Right renal pelvis (tissue), 4 donors: ENCODE measurements at places on chromosomes 3 and 15.

DNA sequence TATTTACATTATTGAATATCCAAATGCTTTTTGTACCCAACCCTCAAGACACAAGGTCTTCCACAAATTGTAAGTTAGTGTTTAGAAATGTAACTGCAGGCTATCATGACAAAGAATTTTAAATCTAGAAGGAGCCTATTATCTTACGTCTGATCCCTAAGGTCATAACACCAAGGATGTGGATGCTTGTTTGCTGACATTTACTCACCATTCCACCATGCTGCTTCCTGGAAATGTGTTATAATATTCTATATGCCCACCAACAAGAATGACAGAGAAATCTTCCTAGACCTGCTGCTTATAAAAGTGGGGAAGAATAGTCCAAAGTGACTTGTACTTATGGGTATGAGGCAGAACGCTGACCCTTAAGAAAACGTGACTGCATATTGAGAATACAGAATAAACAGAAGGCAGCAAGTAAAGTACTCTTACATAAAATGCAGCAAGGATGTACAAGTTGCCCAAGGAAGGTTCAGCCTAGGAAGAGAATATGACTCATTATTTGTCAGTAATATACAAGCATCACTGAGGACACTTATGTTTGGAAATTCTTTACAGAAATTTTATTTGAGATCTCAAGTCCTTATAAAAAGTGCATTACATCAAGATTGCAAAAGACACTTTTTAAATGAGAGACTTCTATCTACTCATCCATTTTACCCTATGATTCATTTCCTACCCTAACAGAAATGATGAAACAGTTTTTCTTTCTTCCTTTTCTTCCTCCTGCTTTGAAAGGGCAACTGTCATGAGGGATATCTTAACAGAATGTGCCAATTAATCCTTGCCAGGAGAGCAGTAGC is 59.6 kb downstream of the ESYT3 start:
- DNase-seq: no peak

DNA sequence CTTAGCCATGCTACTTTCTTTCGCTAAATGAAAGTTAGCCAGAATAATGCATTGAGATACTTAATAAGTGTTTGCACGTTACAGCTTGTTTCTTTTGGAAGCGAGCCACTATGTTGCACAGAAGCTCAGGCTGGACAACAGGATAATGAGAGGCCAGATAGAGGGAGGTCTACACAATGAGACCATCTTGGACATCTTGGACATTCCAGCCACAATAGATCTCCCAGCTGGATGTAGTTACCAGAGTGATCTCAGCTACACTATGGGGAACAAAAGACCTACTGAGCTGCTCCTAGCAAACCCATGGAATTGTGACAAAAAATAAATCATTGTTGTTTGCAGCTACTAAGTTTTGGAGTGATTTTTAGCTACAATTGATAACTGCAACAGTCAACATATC is 540.1 kb upstream of the SEMA6D start:
- DNase-seq: no peak

DNA sequence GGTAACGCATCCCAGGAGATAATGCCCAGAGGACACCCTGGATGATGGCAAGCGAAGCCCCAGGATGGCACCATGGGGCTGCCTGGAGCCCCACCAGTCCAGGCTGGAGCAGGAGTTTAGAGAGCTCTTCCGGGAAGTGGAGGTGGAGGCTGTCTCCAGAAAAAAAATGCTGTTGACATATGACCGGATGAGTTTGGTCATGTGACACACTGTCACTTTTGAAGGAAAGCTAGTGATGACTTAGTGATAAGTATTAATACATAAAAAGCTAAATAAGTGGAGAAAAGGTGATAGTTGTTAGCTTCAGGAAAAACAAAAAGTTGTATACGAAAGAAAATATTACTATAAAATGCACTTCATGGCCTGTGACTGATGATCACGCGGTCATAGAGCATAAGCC is 20.0 kb upstream of the MYZAP start:
- DNase-seq: no peak

GRCh38 chr15:66067687-66068086 is 185.9 kb downstream of the MEGF11 start:
- DNase-seq: no peak

GRCh38 chr15:52710050-52710707 is 31.0 kb upstream of the ATOSA start:
- no peak for DNase-seq

DNA sequence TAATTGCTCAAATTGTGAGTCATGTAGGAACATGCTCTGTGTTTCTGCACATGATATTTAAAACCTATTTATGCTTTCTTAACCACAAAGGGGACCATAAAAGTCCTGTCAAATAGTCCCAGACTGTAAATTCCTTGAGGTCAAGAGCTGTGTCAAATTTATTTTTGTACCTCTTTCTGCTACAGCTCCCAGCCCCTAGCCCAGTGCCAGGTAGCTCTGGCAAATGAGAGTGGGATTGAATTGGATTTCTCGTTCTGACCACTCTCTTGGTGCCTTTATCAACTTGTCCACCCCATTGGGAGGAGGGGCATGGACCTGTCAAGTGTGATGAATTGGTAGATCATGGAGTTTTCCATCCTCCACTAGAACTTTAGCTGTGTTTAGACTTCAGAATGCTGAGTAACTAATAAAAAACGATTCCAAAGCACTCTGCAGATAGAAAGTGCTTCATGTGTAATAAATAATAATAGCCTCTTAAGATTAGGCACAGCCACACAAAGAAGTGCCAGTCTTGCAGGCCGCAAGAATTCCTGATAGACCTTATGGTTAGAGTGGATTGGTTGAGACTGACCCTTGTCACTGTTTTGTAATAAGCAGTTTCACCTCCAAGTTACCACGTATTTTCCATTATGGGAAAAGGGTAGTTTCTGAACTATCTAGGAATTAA is 120.4 kb downstream of the LPP start:
- no peak for DNase-seq

GRCh38 chr3:134757549-134758069 is 37.5 kb upstream of the EPHB1 start:
- no peak for DNase-seq

GRCh38 chr3:122758877-122759560 is 34.6 kb downstream of the HSPBAP1 start:
- no peak for DNase-seq

GRCh38 chr3:150436161-150436560 is 28.1 kb downstream of the TSC22D2 start:
- no peak for DNase-seq

GRCh38 chr3:108219336-108219735 is 2.9 kb downstream of the IFT57 start:
- DNase-seq: no peak

DNA sequence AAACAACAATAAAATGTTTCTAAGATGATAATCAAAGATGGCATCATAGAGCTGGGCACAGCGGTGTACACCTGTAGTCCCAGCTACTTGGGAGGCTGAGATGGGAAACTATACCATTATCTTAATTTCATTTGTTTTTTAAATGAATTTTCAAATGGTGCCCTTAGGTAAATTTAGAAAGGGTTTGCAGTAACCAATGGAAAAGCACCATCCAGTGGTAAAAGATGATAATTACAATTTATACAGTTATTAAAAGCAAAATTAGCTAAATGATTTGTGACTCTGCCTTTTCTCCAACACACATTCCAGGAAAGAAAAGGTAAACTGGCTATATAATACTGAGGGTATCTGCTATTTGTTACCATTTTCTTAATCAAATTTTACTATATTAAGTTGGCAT is 14.4 kb upstream of the ANKRD28 start:
- DNase-seq: no peak

GRCh38 chr3:46389306-46389705 is 17.6 kb downstream of the CCR5AS start:
- no peak for DNase-seq

DNA sequence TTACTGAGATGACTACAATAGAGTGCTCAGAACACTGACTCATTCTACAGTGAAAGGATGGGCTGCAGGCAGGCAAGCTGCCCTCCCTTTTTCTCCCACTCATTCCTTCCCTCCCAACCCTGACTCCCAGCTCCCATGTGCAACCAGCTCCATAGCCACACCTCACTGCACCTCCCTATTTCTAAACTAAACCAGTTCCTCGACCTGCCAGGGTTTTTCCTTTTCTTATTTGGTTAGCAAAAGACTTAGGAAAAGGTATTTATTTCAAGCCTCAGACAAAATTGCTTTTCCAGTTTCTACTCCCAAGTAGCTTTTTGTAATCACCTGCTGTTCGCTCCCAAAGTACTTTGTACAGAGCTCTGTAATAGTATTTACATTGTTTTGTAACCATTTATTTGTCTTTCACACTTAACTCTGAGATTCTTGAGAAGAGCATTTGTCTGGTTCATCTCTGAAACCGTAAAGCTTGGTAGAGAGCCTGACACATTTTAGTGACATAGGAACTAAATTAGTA is 2.2 kb downstream of the AADAC start:
- peak; percentile 55 for DNase-seq

DNA sequence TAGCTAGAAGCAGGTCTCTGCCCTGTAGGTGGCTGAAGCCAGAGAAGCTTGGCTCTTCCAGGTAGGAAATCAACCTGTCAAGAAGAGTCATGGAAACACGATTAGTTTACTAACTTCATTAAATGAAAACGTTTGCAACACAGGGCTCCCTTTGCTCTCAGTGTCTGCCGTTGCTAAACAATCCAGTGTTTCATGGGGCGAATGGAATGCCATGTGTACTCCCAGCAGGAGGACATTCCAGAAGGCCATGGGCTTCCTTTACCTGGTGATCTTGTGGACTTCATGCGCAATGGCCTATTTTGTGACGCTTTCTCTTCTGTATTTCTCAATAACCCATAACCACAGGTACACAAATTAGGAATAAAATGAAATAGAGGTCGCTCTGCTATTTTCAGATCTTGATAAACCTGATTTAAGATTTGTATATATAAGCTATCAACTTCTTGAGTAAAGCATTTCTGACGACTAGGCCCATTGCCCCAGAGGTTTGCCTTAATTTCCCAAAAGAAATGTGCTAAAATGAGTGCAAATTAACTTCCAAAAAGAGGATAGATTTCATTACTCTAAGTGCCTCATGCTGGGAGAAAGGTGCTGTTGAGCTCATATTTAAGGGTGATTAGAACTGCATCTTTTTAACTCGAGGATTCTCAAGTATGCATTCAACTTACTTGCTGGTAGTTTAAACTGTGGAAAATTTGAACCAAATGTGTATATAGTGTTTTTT is 171.0 kb downstream of the EPHA3 start:
- DNase-seq: no peak

DNA sequence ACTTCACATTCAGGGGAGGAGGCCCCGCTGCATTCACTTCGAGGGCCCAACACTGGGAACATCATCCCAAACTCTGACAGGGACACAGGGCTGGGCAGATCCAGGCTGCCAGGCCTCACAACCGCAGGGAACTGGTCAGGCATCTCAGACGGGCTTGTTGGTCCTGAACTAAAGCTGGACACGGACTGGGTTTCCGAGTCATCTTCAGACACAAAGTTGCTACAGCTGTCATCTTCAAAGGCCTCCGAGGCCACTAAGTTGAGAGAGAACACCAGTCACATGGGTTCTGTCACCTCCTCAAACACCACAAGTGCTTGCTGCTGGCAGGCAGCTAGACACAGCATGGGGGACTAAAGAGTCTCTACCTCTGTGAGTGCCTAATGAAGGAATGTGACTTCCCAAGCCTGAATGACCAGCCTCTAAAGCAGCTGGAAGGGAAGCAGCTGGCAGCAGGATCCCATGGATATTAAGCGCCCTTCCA is 50.9 kb downstream of the CAPN7 start:
- no peak for DNase-seq

GRCh38 chr3:8778475-8778874 is 9.1 kb upstream of the OXTR start:
- no peak for DNase-seq

DNA sequence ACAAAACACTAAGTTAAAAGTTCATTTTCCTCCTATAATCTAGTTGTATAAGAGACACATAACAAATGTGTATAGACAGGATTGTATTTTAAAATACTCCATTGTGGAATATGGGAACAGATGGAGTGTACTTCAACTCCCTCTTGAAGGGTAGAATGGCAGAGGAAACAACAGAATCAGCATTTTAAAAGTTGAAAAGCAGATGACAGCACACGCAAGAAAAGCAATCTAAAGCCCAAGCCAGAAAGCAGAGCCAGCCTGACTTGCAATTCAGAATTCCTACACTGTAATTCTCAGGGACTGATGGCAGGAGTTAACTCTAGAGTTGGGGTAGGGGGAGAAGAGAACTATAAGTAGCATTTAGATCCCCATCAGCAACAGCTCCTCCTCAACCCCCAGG is 22.8 kb downstream of the MORC1 start:
- DNase-seq: no peak

GRCh38 chr3:141412936-141413354 is 44.6 kb downstream of the ZBTB38 start:
- DNase-seq: no peak

DNA sequence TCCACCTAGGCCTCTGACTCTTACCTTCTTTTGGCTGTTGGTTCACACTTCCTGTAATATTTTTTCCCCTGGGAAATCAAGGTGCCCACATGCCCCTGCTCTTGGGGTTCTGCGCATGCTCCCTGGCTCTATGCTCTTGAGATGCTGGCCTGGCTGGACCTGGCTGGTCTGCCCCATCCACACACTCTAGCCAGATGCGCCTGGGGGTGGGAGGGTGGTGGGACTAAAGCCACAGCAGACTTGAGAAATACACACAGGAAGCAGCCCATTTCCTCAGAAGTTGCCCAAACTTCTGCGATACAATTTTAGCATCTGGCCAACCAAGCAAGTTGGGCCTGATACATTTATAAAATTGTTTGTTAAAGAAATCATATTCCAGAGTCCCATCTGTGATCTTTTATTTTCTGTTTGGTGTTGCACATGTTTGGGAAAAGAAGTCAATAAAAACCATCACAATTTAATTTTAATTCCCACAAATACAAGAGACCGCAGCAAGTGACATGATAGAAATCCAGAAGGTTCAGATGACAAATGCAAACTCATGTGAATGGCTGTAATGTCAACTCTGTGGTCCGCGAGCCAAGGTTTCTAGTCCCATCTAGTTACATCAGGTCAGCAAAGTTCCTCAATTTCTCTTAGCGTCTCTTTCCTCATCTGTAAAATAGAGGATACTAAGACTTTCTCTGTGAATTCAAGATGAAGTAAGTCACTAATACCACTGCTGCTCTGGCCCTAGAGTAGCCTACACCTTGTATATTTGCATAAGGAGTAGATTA is 55.9 kb upstream of the MEF2A start:
- no peak for DNase-seq

DNA sequence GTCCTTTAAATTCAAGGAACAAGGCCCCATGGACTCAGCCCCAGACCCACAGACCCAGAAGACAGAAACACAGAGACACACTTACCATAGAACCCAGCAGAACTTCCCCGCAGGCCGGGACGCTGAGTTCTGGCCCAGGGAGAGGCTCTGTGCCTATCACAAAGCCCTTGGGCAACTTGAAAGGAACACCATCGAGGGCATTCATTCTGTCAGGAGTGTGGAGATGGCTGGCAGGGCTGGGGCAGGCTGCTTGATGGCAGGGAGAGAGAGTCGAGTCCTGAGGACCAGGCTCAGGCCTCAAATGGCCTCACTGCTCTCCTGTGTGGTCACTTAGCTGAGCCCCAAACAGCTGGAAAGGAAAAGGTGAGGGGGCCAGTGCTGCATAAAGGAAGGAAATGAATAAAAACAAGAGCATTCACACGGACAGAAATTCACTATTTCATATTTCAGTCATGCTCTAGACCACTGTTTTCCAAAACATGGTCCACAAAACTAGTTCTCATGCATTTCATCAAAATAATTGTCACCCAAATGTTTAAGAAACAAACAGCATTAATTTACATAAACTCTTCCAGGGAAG is 8.9 kb downstream of the UBAP1L start:
- no peak for DNase-seq

- DNase-seq: no peak
Measured at GRCh38 chr3:22704166-22704565, 499.0 kb upstream of the UBE2E2 start.
